Fibroblast of gingiva (primary cell): ENCODE measurements at places on chromosomes 2 and 18.

- DNase-seq: no peak
Observed at GRCh38 chr2:6027066-6027465, 334.9 kb downstream of the SOX11 start.

DNA sequence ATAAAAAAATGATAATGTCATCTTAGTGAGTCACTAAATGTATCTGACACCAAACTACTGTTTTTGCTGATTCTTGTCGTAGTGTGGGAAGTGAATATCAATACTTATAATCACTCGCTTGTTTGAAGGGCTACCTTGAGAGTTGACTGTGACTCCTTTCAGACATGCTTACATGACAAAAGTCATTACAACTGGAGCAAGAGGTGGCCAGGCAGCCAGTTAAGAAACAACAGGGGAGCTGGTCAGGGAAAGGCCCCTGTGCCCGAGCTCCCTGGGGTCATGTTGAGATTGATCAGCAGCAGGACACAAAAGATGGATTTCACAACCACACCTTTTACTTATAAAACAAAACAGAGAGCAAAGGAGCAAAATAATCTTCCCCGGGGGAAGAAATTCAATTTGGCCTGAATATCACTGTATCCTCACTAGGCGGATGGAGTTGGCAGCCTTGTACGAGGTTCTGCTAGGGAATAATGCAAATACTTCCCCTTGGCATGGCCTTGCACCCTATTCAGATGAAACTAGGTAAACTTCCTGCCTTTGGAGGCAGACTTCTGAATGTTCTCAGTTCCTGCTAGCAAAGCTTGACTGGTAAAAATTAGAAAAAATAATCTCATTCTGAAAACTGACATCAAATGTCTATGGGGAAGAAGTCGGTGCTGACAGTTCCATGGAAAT is 101.2 kb downstream of the DYNC1I2 start:
- no peak for DNase-seq

DNA sequence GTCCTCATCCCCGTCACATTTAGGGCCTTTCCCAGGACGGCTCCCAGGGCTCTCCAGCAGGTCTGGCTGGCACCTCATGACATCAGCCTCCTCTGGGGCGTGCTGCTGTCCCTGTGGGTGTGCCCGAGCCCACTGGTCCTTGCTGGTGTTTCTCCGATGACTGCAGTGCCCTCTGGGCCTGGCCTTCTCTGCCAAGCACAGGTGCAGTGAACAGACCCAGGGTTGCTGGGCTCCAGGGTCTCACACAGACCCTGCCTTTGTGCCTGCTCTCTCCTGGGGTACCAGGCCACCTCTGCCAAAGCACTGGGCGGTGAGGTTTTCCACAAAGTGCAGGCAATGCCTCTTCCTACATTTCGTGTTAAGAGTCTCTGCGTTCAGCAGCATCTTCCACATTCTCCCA is 246.1 kb downstream of the ACKR3 start:
- no peak for DNase-seq

DNA sequence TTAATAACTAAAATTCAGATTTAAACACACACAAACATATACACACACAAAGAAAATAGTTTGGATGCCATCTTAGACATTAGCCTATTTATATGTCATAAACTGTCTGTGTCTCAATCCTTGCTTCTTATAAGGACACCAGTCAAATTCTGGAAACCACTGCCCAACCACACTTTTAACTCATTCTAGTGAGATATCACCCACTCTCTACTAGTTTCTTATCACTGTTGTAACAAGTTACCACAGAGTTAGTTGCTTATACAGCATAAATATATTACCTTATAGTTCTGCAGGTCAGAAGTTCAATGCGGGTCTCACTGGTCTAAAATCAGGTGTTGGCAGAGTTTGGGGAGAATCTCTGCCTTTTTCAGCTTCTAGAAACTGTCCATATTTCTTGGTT is 239.1 kb downstream of the MTX2 start:
- DNase-seq: no peak

GRCh38 chr18:6411382-6411781 is 3.3 kb downstream of the L3MBTL4 start:
- no peak for DNase-seq

- DNase-seq: no peak
Observed at GRCh38 chr18:23689616-23690504, 607 bp downstream of the LAMA3 start.

DNA sequence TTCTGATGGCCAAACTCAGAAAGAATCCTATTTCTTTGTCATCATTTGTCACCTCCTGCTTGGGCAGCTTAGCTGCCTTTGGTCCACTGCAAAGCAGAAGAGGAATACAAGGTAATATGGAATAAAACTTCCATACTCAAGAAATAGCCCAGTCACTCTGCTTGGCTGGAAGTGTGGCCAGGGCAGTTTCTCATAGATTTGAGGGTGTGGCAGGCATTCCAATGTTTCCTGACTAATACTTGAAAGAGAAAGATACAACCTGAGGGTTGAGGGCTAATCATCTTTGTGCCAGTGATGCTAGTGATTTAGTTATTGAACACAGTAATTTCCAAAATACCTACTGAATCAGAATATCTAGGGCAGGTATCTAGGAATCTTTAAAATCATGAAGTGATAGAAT is 83.1 kb downstream of the FAM161A start:
- DNase-seq: no peak

- peak; percentile 24 for DNase-seq
Observed at GRCh38 chr2:172442072-172442895, 14.9 kb downstream of the ITGA6 start.

GRCh38 chr2:6236317-6236716 is 544.1 kb downstream of the SOX11 start:
- no peak for DNase-seq

DNA sequence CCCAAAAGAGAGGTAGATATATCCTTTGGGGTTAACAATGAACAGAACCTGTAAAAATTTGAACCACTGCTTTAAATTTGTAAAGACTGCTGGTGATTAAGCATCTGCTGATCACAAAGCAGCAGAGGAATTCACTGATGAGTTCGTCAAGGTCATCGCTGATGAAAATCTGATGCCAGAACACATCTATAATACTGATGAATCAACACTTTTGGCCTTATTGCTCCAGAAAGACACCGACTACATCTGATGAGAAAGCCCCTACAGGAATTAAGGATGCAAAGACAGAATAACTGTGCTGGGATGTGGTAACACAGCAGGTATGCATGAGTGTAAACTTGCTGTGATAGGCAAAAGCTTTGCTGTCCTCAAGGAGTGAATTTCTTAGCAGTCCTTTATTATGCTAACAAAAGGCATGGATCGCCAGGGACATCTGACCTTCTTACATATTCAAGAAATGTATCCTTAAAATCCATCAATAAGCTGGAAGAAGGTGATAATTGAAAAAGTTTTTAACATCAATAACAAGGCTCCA is 30.5 kb upstream of the SGPP2 start:
- DNase-seq: no peak

DNA sequence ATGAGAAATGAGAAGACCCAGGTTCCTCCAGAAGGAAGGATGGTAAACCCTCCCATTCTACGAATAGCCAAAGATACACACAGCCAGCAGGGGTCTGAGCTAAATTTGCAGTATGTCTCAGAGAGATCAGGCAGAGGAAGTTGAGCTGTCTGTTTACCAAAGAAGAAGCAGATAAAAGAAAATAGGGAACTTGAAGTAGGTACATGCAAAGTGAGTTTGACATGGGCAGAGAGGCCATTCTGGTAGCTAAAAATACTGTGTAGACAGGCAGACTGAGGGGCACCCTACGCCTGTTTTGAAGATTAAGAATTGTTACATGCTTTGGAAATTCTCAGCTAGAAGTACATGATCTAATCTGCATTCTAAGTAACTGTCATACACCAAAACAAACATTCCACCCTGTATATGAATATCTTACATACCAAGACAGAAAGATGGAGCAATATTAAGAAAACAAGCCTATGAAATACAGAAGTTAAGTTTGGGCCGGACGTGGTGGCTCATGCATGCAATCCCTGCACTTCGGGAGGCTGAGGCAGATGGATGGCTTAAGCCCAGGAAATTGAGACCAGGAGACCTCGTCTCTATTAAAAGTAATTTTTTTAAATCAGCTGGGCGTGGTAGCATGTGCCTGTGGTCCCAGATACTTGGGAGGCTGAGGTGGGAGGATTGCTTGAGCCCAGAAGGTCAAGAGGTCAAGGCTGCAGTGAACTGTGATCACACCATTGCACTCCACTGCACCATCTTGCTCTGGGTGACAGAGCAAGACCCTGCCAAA is 157.9 kb downstream of the ANKRD44 start:
- DNase-seq: peak; percentile 78

DNA sequence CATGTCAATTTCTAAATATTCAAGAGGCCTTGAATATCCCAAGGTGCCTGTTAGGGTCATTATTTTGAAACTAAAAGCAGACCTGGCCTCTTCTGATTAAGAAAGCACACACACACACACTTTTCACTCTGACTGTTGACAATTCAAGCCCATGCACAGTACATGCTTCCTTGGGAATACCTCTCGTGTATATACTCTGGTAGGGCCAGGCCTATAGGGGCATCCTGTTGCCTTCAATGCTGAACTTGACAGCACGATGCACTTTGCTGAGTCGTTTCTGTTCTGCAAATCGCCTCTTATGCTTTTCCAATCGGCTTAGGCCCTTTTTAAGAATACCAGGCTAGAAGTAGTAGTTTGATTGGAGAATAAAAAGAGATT is 40.6 kb downstream of the IWS1 start:
- no peak for DNase-seq

DNA sequence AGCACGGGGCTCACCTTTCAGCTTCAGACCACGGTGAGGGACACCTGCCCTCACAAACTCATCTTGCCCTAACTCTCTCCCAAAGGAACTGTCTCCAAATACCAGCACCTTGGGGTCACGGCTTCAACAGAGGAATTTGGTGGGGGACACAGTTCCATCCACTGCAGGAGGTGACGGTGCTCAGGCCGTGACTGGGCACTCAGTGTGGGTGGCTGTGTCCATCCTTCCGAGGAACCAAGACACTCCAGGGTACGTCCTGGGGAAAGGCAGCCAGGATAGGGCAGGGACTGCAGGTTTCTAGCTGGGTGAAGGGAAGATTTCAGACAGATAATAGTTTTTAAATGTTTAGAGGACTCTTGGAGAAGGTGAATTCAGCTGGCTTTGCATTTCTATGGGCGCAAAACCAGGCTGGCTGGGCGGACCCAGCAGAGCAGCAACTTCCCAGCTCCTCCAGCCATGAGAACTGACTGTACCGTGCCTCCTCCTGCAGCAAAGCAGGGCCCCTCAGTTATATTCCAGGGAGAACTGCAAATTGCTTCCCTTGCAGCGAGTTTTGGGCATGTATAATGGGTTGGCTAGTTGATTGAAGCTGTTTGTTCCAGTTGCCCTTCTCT is 23.9 kb upstream of the ALLC start:
- no peak for DNase-seq

GRCh38 chr2:69767034-69767433 is 25.1 kb downstream of the ANXA4 start:
- DNase-seq: peak; percentile 96

DNA sequence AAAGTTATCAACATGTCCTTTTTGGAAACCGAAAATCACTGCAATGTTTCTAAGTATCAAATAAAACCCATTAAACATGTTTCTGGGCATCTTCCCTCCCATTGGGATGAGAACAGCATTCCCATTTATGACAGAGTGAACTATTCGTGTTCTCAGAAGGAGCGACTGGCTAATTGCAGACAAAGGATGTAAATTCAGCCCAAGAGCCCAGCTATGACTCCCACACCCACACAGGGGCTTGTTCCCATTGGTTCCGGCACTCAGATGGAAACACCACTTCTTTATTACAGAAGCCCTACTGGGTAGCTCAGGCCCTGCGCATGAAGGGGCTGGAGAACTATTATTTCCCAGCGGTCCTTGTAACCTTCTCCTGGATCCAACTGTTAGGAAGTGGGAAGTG is 16.6 kb upstream of the NPAS2 start:
- no peak for DNase-seq

GRCh38 chr2:25690058-25690457 is 16.7 kb upstream of the DTNB start:
- peak; percentile 26 for DNase-seq

DNA sequence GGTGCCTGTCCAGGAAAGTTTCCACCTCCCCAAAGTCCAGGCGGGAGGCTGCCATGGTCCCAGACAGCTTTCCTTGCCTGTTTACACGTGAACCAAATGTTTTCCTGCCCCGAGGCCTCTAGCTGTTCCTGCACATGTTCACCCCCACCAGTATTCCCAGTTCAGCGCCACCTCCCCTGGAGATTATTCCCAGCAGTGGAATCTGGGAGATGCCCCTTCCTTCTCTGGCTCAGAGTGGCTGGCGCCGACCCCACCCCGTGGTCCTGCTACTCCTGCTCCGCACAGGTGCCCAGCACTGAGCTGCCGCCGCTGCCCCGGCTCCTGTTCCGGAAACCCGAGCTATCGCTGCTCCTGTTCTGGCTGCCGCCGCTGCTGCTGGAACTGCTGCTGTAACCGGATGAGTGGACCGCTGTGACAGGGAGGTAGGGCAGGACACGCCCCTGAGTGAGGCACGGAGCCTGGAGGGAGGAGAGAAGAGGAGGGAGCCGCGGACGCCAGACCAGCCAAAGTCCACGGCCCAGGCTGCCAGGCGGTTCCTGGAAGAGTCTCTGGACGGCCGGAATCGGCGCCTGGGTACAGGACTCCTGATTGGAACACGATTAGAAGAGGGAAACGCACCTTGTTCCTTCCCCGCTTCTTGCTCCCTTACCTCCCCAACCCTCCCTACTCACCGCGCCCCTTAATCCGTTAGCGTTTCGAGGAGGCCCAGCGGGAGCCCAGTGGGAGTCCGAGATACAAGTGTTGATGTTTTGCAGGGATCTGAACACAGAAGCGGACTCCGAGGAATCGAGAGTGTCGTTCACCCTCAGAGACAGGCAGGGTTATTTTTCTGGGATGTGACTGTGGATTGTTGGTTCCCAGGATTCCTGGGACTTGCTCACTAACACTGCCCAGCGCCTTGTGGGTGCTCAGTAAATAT is at the start of gene PDE11A:
Gene PDE11A (minus strand): TSS at position 395 of the 919 bp plus-strand sequence. CDS start 340 bp downstream, at position 55.
- peak; percentile 70 for DNase-seq

- DNase-seq: peak; percentile 46
Observed at GRCh38 chr2:167212014-167212648, 323.9 kb downstream of the XIRP2 start.

- no peak for DNase-seq
Observed at GRCh38 chr2:96341641-96342040, 6.1 kb downstream of the NCAPH start.

- DNase-seq: no peak
Observed at GRCh38 chr2:237426517-237426916, 12.6 kb upstream of the COL6A3 start.

DNA sequence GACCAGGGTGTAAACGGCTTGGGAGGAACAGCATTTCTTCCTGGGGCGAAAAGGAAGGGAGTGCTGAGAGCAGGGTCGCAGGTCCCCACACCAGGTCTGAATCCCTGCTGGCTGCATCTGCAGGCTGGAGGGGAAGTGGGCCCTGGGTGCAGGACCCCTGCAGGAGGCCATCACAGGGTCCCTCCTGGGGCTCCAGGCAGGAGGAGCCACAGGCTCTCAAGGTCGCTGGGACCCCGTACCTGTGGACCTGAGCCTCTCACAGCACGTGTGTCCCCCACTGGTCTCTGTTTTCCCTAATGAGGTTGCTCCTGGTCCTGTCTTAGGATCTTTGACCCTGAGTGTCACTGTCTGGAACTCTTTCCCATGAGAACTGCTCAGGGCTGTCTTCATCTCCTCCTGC is 147.8 kb upstream of the ZNF236 start:
- no peak for DNase-seq
